Activated CD4-positive, CD25-positive, alpha-beta regulatory T cell treated with anti-CD3 and anti-CD28 coated beads, Interleukin-2, amount 50 U/mL, for 16 hours (primary cell): ENCODE measurements at places on chromosomes 7 and 10.

GRCh38 chr7:97003262-97004246, 1.8 kb upstream of the DLX6 start:
- no peak for DNase-seq

- DNase-seq, result no peak
Observed at GRCh38 chr7:41130561-41131236, 572.2 kb downstream of the INHBA start.

- no peak for DNase-seq
Observed at GRCh38 chr10:31028081-31028480, 3.6 kb downstream of the ZNF438 start.

DNA sequence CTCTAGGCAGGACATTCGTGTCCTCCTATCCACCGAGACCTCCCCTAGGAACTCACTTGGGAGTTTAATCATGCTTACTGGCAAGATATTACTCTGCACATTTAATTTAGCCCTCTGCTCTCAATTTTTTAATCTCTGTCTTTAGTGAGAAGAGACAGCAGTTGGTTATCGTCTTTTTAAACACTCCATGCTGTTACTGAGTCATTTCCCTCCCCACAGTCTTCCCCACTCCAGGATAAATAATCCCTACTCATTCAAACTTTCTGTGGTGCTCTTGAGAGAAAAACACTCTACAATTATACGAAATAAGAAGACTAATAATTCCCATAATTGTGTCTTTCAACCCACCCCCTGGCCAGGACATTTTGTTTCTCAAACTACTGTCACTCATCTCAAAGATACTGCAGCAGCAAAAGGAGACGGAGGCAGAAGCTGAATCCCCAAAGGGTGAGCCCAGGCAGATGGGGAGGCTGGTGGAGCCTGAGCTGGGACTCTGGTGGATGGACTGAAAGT, 84.2 kb downstream of the ANK3 start:
- DNase-seq, result no peak

DNA sequence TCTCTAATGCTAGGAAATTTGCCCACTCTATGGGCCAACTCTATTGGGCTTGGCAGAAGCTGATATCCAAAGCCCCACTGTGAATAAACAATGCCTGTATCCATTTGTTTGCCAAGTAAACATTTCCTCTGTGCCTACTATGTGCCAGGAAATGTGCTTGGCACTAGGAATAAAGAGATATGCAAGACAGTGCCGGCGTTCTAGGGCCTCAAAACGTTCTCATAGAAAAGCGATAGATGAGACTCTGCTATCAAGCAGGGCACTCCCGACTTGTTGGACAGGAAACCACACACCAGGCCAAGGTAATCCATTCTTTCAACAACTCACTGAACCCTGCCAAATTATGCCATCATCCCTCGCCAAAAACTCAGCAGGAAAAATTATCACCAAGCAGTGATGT, 196.7 kb downstream of the IPMK start:
- no peak for DNase-seq

- DNase-seq, result no peak
Observed at GRCh38 chr10:56370217-56371113, 9.4 kb upstream of the ZWINT start.
